ENCODE measurements at places on chromosomes 7 and 10.

DNA sequence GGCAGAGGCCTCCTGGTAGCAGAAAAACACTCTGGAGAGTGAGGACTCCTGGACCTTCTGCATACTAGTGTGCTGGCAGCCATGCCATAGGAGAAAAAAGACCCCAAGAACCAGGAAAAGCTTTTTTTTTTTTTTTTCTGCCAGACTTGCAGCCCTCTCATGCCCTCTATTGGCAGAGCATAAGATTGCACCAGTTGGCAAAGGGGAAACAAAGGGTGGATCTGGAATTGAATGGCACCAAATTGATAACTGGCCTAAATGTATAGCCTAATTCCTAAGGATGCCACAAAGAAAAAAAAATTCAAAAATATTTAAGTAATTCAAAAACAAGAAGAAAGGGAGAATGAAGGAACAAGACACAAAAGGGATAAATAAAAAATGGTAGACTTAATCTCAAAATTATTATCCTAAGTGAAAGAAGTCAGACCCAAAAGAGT, 112.5 kb upstream of the GHITM start:
- DNase-seq, result peak; percentile 18

DNA sequence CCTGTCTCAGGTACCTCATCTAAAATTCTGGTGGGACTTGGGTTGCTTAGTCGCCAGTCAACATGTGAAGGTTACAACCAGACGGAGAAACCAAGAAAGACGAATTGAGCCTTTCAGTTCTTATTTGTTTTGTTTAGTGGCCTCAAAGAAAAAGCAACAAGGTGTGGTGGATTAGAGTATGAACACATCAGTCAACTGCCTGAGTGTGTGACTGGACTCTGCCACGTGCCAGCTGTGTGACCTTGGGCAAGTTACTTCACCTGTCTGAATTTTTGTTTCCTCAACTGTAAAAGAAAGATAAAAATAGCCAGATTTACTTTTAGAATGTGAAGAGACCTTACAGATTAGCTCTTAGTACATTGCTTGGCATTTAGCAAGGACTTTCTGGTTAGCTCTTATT, 259.2 kb downstream of the CREB5 start:
- DNase-seq, result no peak

DNA sequence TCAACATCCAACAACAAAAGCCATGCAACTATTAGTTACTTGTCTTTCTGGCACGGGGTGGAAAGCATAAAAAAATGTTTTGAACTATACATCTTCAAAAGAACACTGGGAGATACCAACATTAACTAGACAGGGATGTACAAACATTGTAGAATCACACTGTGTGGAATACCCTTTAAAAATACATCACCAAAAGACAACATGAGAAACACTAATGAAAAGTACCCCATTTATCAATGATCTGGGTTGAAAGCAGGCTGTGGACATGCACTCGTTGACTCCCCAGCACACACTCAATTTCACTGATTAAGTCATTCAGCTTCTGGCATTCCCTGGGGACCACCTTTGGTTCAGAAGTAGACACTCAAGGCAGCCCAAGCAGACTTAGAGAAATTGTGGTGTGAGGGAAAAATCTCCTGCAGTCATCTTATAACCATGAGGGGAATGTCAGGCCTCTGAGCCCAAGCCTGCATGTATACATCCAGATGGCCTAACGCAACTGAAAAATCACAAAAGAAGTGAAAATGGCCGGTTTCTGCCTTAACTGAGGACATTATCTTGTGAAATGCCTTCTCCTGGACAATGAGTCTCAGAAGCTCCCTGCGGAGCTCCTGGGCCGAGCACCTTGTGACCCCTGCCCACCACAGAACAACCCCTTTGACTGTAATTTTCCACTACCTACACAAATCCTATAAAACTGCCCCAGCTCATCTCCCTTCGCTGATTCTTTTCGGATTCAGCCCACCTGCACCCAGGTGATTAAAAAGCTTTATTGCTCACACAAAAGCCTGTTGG, 53.0 kb downstream of the CACUL1 start:
- DNase-seq, result no peak

GRCh38 chr7:23462846-23463245, 7.4 kb downstream of the IGF2BP3 start:
- DNase-seq, result peak; percentile 40

- DNase-seq, result no peak
Observed at GRCh38 chr10:34235164-34235832, 579.8 kb downstream of the PARD3 start.

DNA sequence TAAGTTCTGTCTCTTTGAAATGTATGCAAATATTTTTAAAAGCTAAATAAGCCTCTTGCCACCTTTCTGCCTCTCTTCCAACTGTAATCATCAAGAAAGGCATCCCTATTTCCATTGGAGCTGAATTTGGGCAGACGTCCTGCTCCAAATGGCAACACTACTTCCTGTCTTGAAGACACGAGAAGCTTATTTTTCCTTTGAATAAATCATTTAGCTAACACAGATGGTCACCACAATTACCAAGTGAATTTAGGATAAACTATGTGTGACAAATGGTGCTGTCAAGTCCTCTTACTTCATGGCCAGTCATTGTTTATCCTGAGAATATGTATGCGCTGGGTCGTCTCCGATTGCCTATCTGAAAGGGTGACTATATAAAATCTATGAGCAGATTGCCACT, 268.0 kb downstream of the ANKRD7 start:
- DNase-seq, result no peak

DNA sequence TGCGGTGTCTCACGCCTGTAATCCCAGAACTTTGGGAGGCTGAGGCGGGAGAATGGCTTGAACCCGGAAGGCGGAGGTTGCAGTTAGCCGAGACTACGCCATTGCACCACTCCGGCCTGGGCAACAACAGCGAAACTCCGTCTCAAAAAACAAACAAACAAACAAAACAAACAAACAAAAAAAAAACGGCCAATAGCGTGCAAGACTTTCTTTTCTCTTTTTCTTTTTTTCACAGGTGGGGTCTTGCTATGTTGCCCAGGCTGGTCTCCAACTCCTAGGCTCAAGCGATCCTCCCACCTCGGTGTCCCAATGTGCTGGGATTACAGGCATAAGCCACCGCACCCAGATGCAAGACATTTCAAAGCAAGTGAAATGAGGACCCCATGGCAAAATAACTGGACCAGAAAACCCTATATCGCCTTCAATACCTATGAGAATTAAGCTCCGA, 1.6 kb downstream of the PSAP start:
- no peak for DNase-seq

DNA sequence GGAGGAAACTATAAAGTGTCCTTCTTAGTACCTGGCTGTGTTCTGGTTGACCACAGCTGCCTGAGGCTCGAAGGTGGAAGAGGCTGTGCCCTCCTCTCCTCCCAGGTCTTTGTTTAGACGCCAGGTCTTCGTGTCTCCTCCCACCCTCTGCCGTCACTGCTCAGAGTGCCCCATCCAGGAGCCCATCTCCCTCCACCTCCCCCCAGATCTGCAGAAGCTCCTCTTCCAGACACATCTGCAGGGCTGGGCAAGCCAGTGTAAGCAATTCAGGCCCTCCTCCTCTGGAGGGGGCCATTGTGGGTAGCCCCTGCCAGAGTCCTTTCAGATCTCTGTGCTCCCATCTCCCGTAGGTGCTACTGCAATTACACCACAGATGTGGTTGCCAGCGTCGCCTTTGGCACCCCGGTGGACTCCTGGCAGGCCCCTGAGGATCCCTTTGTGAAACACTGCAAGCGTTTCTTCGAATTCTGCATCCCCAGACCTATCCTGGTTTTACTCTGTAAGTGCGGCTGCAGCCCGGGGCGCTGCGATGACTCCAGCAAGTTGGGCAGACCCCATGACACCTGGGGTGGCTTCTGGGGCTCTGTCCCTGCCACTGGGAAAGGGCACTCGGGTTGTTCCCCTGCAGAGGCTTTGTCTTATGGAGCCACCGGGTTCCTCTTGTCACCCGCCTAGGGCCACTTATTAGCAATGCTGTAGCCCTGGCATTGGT, 107.5 kb downstream of the PARP12 start:
- DNase-seq, result no peak

- no peak for DNase-seq
Observed at GRCh38 chr7:132001146-132001545, 444.7 kb upstream of the PODXL start.

- DNase-seq, result no peak
Observed at GRCh38 chr10:29132551-29133111, 156.2 kb upstream of the LYZL1 start.

- DNase-seq, result no peak
Observed at GRCh38 chr7:151394076-151395035, 15.5 kb downstream of the WDR86 start.

GRCh38 chr10:96834120-96834519, 2.0 kb downstream of the LCOR start:
- DNase-seq, result no peak

- peak; percentile 70 for DNase-seq
Observed at GRCh38 chr7:152435384-152436110, at the start of gene KMT2C. KMT2C (minus strand) TSS chr7:152436003; CDS start chr7:152435786, 217 bp downstream.

DNA sequence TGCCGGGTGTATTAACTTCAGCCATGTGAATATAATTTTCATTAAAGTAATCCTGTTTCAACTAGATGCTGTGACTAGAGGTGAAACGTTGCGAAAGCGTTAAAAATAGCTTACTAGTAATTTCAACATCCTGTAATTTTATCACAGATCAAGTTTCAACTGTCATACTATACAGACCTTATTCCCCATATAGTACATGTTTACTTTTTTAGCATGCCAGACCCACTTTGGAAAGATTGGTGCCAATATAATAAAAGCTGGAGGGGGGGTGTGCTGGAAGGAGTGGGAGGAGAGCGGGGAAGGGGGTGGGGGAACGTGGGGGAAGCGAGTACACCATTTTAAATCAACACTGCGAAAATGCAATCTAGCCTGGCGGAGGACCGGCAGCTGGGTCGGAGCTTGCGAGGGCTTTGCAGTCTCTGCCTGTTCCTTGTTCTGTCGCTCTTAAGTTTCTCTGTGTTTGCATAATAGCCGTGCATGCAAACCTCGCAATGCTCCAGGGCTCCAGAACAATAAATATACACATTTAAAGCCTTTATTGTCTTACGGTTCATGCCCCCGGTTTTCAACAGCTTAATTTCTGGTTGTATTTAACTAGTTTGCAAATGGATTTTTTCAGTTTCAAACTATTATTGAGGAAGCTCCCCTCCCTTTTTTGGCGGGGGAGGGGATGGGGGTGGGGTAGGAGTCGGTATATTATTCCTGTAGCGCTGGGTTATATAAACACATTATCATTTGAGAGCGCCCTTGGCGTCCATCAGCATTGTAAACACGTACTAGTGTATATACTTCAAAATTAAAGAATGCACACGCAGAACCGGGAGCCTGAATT, 1.3 kb upstream of the ARID5B start:
- DNase-seq, result peak; percentile 49

DNA sequence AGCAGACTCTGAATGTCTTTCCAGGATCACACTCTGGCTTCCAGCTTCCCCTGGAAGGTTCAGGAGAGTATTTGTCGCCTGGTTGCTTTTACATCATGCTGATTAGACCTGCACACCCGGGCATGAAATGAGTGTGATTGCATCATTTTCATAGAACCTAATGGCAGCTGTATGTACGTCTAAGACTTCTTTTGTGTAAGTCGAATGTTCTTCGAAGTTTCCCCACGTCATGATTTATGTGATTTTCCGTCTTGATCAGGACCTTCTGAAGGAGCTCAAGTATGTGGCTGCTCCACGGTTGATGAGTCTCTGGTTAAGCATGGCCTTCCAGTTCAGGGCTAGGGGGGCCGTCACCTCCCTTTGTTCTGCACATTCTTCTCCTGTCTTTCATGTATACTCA, 4.5 kb downstream of the EIF4H start:
- peak; percentile 53 for DNase-seq

DNA sequence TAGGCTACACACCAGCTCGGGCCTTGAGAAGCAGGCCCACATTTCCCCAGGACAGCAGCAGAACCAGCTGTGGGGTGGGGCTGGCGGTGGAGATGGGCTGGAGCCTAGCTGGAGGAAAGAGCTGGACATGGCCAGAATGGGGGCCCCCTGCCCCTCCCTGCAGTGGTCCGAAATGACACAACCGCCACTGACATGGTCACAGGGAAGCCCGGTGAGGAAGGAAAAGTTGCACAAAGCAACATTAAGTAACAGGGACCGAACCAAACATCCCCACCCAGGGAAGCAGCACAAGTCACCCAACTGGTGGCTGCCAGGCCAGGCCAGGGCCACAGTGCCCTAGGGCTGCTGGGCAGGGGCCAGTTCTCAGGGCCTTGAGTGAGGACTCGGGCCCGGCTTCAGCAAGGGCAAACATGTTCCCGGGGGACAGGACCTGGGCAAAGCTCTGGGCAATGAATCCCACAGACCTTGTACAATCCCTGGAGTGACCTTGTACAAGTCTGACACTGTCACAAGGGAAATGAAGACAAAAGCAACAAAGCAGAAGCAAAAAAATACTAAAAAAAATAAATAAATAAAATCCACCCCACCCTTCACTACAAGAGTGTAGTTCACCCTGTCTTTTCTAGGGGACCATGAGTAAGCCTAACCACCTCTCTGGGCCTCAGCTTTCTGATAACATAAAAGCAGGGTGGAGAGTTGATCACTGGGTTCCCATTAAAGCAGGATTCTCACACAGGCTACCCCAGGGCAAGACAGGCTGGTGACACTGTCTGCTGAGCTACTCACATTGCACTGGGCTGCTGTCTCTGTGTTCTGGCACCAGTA, 33.0 kb downstream of the PSAP start:
- DNase-seq, result no peak

GRCh38 chr7:138935465-138936011, 45.7 kb downstream of the KIAA1549 start:
- DNase-seq, result peak; percentile 93

GRCh38 chr10:22554461-22555182, 159.8 kb downstream of the PIP4K2A start:
- DNase-seq, result peak; percentile 78

DNA sequence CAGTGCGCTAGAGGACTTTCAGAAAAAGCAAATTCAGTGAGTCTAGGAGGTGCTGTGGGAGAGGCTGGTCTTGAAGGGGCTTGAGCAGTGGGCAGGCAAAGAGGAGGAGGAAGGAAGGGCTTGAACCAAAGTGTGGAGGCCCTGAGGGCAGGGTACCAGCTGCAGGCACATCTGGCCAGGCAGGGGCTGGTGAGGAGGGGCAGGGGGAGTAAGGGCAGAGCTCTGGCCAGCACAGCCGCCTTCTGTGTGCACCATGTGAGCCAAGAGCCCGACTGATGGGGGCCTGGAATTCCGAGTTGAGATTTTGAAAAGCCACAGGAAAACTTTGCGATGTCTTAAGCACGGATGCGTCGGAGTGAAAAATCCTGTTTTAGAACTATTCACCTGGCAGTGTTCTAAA, 74.5 kb downstream of the PRPF18 start:
- no peak for DNase-seq
